Regular cardiac myocyte (primary cell): ENCODE measurements at places on chromosomes 12 and 14. TPM values are rescaled to one million over a fixed set of nuclear protein-coding genes. Genes with fewer than 3 reads are reported as not detected.

The DNAH10 gene
- 0.58 and 20.0 TPM in 2 replicates for total RNA-seq

The COX8C gene
- total RNA-seq = not detected in 2 replicates

The USP44 gene
- 0.58 and 1.1 TPM in 2 replicates for total RNA-seq

The CIT gene
- 3.9 and 16.7 TPM in 2 replicates for total RNA-seq

The KRAS gene
- total RNA-seq = 9.9 and 17.3 TPM in 2 replicates

The LBHD2 gene
- total RNA-seq = not detected in 2 replicates
